ENCODE measurements at places on chromosomes 11 and 22.

GRCh38 chr11:69356703-69357457 is 62.9 kb downstream of the MYEOV start:
- DNase-seq = no peak

DNA sequence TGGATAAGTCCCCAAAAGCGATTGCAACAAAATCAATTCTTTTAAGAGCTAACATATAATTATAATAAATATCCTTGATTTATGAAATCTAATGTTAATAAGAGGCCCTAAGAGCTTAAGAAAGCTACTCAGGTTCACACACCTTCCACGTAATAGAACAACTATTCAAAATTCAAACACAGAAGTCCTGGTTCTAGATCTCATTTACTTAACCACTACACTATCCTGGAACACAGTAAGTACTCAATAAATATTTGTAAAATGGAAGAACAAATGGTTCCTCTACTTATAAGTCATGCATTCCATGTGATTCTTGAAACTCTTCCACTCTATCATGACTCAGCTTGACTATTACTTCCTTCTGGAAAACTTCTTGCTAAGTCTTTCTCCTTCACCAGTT is 268.2 kb downstream of the FAM181B start:
- no peak for DNase-seq

GRCh38 chr22:39452740-39453040 is 4.1 kb upstream of the MGAT3 start:
- no peak for DNase-seq

GRCh38 chr11:103596315-103596714 is 440.1 kb upstream of the DDI1 start:
- DNase-seq = no peak

- DNase-seq = no peak
Measured at GRCh38 chr22:50082961-50083461, 2.2 kb downstream of the MLC1 start.

DNA sequence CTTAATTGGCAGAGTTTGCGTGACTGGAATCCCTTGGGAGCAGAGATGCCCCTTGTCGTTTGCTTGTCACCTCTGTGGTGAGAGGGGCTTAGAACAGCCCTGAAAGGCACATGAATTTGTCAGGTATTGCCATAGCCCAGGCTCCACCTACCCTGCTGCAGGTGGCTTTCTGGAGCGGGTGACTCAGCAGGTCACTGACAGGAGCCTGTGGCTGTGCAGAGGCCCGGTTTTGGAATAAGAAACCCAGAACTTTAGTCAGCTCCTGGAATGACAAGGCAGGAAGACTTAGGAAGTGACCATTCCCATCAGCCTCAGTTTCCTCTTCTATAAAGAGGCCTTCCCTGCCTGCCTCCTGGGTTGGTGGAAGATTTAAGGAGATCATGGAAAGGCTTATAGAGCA is 539.7 kb downstream of the INSC start:
- DNase-seq = no peak

- DNase-seq = peak; percentile 31
Measured at GRCh38 chr22:23714596-23715578, 24.1 kb downstream of the RGL4 start.

Data from RWPE2 (cell line).